ENCODE measurements at places on chromosomes 12 and 14.

DNA sequence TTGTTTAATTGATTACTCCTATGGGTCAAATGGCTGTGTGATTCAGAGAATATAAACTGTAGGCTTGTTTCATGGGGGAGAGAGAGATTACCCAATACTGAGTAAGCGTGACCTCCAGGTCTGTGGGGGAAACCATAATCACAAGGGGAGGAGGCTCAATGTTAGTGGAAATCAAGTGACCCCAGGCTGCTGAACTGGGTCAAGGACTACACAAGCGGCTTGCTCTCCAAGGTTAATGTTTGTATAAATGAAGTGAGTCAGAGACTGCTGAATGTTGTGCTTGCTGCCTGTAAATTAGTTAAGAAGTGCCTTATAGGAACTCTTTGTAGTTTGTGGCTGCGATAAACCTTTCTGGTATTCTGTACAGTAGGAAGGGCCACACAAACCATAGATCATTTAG, 479.7 kb downstream of the AACS start:
- no peak for DNase-seq

- no peak for DNase-seq
These were observed 4.7 kb downstream of the P2RX2 start for GRCh38 chr12:132623072-132623869.

DNA sequence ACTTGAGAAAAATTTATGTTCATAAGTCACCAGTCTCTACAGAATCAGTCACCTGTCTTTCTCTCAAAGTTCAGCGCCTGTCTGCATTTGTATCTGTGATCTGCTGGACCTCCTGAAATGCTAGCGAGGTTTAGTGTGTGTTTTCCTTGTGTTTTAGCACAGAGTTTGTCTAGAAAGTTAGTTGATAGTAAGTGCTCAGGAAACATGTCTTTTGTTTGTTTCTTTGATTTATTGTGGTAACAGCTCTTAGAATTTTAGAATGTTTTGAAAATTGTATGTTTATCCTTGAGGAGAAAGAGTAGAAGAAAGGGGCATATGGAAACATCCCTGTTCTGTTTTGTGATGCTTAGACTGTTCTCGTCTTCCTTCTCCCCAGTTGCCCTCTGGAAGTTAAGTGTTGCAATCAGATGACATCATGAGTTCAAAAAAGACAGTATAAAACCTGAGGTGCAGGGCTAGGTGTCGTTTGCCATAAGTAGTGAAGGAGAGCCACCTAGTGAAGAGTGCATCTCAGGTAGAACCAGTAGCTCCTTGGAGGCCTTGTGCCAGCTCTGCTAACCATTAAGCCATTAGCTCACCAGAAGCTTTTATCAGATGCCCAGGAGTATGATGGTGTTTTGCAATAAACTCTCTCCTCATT, 44.8 kb downstream of the FBXW8 start:
- DNase-seq: no peak

DNA sequence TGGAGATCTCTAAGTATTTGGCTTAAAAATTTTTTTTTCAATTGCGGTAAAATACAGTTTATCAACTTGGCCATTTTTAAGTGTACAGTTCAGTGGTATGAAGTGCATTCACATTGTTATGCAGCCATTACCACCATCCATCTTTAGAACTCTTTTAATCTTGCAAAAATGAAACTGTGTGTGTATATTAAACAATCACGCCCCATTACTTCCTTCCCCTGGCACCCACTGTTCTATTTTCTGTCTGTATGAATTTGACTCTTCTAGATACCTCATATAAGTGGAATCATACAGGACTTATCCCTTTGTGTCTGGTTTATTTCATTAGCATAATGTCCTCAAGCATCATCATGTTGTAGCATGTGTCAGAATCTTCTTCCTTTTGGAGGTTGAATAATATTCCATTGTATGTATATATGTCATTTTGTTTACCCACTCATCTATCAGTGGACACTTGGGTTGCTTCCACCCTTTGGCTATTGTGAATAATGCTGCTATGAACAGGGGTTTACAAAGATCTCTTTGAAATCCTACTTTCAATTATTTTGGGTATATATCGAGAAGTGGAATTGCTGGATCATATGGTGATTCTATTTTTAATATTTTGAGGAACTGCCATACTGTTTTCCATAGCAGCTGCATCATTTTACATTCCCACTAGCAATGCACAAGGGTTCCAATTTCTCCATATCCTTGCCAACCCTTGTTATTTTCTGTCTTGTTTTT, 62.9 kb downstream of the SAMD4A start:
- peak; percentile 43 for DNase-seq

- DNase-seq: no peak
These were observed 5.7 kb upstream of the VTI1B start for GRCh38 chr14:67680121-67680602.

GRCh38 chr14:90003526-90004307, 48.0 kb downstream of the TDP1 start:
- DNase-seq: no peak

GRCh38 chr14:84090837-84091236, 1439.1 kb upstream of the FLRT2 start:
- DNase-seq: no peak

Data from CD4-positive, alpha-beta T cell (primary cell).